ENCODE measurements at places on chromosomes 2 and 18. TPM values are rescaled to one million over a fixed set of nuclear protein-coding genes. Genes with fewer than 3 reads are reported as not detected.

Gene UNC80
- total RNA-seq: not detected

Gene MFSD2B
- total RNA-seq: not detected

Gene ASXL3
- not detected for total RNA-seq

Gene QPCT
- 1.7 TPM for total RNA-seq

Gene CRYGC
- total RNA-seq: not detected

Gene PLB1
- 2.7 TPM for total RNA-seq

Gene CFAP221
- not detected for total RNA-seq

Gene HES6
- total RNA-seq: 1.6 TPM

Gene PHLPP1
- total RNA-seq: 14.1 TPM

Gene NOL4
- not detected for total RNA-seq

Gene CXCR1
- total RNA-seq: not detected

Gene CCDC68
- 7.4 TPM for total RNA-seq

Gene RAB1A
- total RNA-seq: 72.1 TPM

Gene SRD5A2
- total RNA-seq: not detected

Gene ALPP
- total RNA-seq: not detected

Gene GPR39
- total RNA-seq: 12.7 TPM

GRCh38 chr2:127347734-127348392 lies 39.9 kb downstream of the MAP3K2 start:
- DNase-seq: no peak

GRCh38 chr2:189933911-189934399 lies 128.6 kb downstream of the MSTN start:
- DNase-seq: peak; percentile 90

GRCh38 chr2:64792300-64792699 lies 138.6 kb upstream of the SERTAD2 start:
- DNase-seq: no peak

GRCh38 chr2:104561251-104561650 lies 292.7 kb upstream of the POU3F3 start:
- no peak for DNase-seq

GRCh38 chr2:66495788-66496640 lies 61.1 kb downstream of the MEIS1 start:
- peak; percentile 85 for DNase-seq

DNA sequence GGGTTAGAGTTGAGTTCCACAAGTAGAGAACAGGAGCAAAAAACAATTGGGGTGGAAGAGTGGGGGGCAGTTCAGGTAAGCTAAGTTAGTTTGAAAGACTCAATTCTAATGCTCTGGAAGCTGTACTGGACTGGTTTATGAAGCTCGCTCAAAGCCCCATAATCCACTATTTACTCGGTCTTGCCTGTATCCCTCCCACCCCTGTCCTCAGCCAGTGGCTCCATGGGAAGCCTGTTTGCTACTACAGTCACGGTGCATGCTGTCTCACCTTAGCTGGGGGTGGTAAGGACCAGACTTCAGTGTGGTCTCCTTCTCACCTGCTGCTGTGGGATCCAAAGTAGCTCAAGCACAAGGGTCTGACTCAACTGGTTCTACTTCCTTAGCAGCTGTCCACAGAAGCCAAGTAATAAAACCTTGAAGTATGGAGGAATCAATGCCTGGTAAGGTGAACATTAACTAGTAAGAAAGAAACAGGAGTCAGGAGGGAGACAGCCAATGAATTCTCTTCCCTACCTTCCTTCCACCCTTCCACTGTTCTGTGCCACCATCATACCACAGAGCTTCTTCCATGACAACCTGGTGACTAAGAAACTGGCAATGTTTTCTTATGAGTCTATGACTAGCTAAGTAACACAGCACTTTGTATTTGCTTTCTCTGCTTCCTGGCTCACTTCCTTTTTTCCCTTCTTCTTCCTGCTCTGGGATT lies 230.8 kb downstream of the SRBD1 start:
- peak; percentile 47 for DNase-seq

DNA sequence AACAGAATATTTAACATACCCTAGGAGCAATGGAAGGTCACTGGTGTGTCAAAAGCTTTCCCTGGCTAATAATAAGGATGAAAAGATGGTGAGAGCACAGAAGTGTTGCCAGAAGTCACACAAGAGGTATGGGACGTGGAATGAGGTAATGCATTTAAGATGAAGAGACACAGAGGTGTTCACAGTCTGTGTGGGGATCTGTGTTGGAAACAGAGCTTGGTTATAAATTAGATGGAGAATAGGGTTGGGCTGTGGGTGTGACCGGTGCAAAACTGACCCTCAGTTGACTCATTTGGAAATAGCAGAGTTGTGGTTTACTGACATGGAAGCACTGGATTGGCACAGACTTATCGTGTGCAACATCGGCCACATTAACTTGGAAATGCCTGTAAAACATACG lies 372.5 kb downstream of the SATB2 start:
- peak; percentile 33 for DNase-seq

DNA sequence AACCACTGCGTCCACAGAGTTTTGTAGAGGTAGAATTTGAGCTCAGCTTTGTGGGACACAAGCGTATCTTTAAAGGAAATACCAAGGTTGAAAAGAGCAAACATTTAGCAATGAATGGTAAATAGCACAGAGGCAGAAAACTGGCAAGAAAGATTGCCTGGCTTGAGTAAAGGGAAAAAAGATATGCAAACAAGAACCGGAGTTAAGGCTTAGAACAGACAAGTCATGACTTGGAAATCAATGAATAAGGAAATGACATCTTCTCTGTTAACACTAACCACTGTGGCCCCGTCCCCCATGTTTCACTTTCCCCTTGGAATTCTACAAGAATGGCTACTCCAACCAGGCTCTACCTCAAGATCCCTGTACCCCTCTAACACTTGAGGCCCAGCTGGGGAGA lies 3.8 kb downstream of the STAM2 start:
- peak; percentile 72 for DNase-seq

- DNase-seq: peak; percentile 31
Observed at GRCh38 chr18:42925036-42925435, 190.4 kb downstream of the RIT2 start.

- DNase-seq: no peak
Observed at GRCh38 chr18:75558790-75559189, 131.3 kb upstream of the SMIM21 start.

DNA sequence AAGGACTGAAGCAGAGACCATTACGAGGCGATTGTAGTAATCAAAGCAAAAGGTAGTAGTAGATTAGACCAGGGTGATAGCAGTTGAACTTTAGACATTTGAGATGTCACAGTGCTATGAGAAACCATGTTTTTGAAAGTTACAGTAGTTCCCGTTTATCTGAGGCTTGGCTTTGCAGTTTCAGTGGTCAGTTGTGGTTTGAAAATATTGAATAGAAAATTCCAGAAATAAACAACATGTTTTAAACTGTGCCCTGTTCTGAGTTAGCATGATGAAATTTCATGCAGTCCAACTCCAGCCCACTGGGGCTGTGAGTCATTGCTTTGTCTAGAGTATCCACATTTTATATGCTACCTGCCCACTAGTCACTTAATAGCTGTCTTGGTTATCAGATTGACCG lies 47.5 kb downstream of the ZNF638 start:
- DNase-seq: peak; percentile 86

DNA sequence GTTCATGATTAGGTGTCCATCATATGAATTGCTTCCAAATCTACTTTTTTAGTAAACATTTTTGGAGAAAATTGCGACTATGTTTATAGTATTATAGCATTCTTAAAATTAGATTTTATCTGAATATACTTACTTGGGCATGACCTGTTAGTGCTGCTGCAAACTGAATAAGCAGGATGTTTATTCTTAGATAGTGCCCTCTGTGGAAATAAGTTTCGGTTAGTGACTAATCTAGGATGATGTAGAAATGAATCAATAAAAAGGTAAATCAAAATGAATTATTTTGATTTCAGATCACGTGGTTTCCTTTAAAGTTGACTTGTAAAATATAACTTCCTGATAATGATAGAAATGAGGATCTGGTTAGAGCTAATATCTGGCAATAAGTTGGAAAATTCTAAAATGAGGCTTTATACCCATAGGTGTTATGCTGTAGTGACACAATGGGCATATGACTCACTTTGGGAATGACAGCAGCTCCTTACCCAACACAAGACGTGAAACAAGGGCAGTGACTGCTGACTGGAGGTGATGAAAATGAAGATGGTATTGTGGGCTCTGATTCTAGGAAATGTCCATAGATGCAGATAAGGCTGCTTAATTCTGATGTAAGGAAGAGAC lies 165.8 kb upstream of the TCF4 start:
- DNase-seq: peak; percentile 31

GRCh38 chr2:179412112-179412511 lies 147.5 kb upstream of the SESTD1 start:
- peak; percentile 18 for DNase-seq

DNA sequence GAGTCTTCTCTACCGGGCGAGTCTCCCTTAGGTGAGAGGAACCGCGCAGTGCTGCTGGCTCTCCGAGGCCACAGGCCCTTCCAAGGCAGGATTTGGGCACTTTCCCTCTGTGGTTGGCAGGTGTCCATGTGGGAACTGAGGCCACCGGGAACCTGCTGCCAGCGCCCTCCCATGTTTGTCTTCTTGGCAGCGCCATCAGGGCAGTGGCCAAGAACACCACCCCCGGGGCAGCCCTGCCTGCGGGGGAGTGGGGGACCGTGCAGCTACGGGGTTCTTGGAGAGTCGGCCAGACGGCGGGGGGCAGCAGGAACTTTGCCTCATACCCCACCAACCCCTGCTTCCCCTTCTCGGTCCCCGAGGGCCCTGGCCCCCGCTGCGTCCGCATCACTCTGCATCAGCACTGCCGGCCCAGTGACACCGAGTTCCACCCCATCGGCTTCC lies 10.0 kb downstream of the CAPN10 start:
- no peak for DNase-seq

- DNase-seq: no peak
Observed at GRCh38 chr2:129781749-129782632, 197.5 kb upstream of the RAB6C start.

GRCh38 chr2:66522611-66523376 lies 87.9 kb downstream of the MEIS1 start:
- no peak for DNase-seq

GRCh38 chr2:37619230-37619958 lies 52.0 kb downstream of the CDC42EP3 start:
- DNase-seq: peak; percentile 65

DNA sequence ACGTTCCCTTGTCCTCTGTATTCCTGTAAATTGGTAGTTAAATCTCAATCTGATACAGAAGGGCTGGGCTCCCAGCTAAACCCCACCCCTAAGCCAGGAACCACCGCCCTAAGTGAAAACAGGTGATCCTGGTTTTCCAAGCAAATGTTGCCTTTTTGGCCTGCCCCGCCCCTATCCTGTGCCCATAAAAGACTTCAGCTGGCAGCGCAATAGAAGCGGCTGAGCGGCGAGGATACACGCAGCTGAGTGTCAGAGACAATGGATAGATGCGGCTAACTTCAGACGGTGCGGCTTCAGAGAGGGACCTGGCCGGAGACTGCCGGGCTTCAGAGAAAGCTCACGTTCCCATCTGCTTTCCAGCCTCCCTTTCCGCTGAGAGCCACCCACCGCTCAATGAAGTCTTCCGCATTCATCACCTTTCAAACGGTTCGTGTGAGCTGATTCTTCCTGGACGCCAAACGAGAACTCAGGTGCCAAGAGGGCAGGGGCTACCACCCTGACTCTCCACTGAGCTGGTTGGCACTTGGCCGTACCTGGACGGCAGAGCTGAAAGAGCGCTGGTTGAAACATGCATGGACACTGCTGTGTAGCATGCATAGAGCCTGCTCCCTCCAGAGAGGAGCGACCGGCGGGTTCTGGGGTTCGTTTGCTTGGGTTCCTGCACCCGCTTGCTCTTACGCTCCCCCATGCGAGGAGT lies 49.5 kb upstream of the POLE4 start:
- DNase-seq: peak; percentile 18
